ENCODE measurements at places on chromosomes 6 and 20.

- H3K27me3 ChIP-seq: no peaks in the 10 kb centered on the region
- no peak overlapping the region for H3K4me3 ChIP-seq
- no peak overlapping the region for H3K27ac ChIP-seq
Observed at GRCh38 chr20:17615645-17616479, 46.0 kb downstream of the DSTN start.

GRCh38 chr20:61789329-61789728 is 276.4 kb downstream of the TAF4 start:
- H3K27ac ChIP-seq: no peak overlapping the region
- H3K27me3 ChIP-seq: peaks cover 9% of the 10 kb centered on the region
- peaks cover 10% of the 10 kb centered on the region for H3K4me1 ChIP-seq
- no peak for DNase-seq

- peaks cover 7% of the 10 kb centered on the region for H3K4me1 ChIP-seq
- peak overlapping the region; percentile 86 for H3K4me3 ChIP-seq
- no peak for DNase-seq
Observed at GRCh38 chr6:133568970-133569889, 319.7 kb upstream of the TCF21 start.

- no peak for DNase-seq
- peaks cover 4% of the 10 kb centered on the region for H3K27me3 ChIP-seq
- H3K4me3 ChIP-seq: no peak overlapping the region
- H3K27ac ChIP-seq: no peak overlapping the region
- no peaks in the 10 kb centered on the region for H3K36me3 ChIP-seq
- peaks cover 11% of the 10 kb centered on the region for H3K4me1 ChIP-seq
Observed at GRCh38 chr20:11755071-11755841, 162.4 kb upstream of the BTBD3 start.

GRCh38 chr6:100300221-100300736 is 164.4 kb downstream of the SIM1 start:
- H3K4me1 ChIP-seq: peaks cover 11% of the 10 kb centered on the region
- no peaks in the 10 kb centered on the region for H3K36me3 ChIP-seq
- peak overlapping the region; percentile 89 for H3K27ac ChIP-seq
- H3K4me3 ChIP-seq: no peak overlapping the region
- DNase-seq: no peak

DNA sequence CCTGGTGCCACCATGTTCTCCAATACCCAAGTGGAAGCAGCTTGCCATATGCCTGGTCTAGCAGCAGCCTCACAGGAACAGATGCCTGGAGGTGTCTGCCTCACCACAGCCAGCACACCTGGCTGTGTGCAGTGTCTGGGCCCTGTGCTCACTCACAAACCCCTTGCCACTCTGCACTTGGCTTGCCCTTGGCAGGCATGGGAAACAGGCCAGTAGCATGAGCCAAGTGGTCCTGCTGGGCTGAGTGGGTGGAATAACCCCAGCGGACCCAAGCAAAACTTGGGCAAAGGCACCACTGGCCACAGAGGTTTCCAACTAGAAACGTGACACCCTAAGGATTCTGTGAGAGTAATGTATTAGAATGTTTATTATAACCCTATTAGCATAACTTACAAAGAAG is 600.5 kb upstream of the GJE1 start:
- no peak overlapping the region for H3K4me3 ChIP-seq
- no peak for DNase-seq
- H3K27ac ChIP-seq: no peak overlapping the region
- no peaks in the 10 kb centered on the region for H3K36me3 ChIP-seq
- H3K27me3 ChIP-seq: no peaks in the 10 kb centered on the region

GRCh38 chr6:136921381-136921935 is 643 bp upstream of the SLC35D3 start:
- no peak for DNase-seq
- peaks cover 63% of the 10 kb centered on the region for H3K27me3 ChIP-seq
- H3K36me3 ChIP-seq: peaks cover 8% of the 10 kb centered on the region
- peaks cover 6% of the 10 kb centered on the region for H3K4me1 ChIP-seq
- peak overlapping the region; percentile 86 for H3K4me3 ChIP-seq

- no peak for DNase-seq
- peaks cover 5% of the 10 kb centered on the region for H3K27me3 ChIP-seq
- H3K36me3 ChIP-seq: no peaks in the 10 kb centered on the region
- H3K4me3 ChIP-seq: no peak overlapping the region
Observed at GRCh38 chr6:130740308-130740707, 86.9 kb upstream of the SMLR1 start.

DNA sequence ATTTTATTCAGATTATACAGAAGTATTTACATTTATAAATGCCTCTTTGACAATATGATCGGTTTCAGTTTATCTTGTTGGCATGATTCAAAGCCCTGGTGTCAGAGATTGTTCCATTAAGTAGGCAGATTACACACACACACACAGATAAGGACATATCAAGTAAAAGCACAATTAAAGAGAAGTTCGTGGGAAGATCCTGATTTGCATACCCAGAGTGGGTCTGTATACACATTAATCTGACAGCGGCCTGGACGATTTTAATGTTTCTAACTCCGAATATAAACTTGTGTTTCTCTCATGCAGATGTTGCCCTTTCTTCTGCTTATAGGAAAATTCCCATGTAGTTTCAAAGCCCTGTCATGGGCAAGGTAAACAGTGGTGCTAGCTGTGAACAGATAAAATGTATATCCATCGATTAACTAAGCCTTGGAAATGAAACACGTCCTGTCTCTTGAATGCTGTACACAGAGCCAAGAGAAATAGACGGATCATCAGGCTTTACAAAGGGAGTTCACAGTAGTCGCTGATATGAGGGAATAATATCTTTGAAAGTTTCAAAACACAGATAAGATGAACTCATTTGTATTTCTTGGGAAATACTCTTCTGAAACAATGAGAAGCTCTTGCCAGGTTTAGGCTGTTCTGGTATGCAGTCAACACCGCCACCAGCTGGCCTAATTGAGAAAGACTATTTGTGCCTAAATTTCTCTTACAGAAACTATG is 108.2 kb upstream of the GMDS start:
- no peak for DNase-seq
- no peak overlapping the region for H3K27ac ChIP-seq
- peaks cover 2% of the 10 kb centered on the region for H3K27me3 ChIP-seq
- H3K36me3 ChIP-seq: peaks cover 3% of the 10 kb centered on the region
- H3K4me3 ChIP-seq: no peak overlapping the region
